ENCODE measurements at places on chromosomes 4 and X.

- no peak for DNase-seq
These were observed 172.4 kb downstream of the TLL1 start for GRCh38 chr4:166045457-166045856.

- DNase-seq = no peak
These were observed 20.8 kb downstream of the NAT8L start for GRCh38 chr4:2079926-2080325.

GRCh38 chr4:139764182-139764581 lies 98.6 kb downstream of the MGST2 start:
- no peak for DNase-seq

GRCh38 chr4:28469387-28469786 lies 1608.7 kb downstream of the STIM2 start:
- no peak for DNase-seq

DNA sequence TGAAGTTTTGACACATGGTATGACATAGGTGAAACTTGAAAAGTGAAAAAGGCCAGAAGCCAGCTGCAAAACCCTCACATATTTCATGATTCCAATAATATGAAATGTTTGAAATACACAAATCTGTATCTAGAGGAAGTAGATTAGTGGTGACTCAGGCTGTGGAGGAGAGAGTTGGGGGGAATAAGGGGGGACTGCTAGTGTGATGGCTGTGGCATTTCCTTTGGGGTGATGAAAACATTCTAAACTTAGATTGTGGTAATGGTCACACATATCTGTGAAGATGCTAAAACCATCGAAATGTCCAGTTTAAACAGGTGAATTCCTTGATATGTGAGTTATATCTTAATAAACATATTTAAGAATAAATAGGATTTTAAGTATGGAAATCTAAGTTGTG lies 343.5 kb upstream of the SFRP2 start:
- no peak for DNase-seq

DNA sequence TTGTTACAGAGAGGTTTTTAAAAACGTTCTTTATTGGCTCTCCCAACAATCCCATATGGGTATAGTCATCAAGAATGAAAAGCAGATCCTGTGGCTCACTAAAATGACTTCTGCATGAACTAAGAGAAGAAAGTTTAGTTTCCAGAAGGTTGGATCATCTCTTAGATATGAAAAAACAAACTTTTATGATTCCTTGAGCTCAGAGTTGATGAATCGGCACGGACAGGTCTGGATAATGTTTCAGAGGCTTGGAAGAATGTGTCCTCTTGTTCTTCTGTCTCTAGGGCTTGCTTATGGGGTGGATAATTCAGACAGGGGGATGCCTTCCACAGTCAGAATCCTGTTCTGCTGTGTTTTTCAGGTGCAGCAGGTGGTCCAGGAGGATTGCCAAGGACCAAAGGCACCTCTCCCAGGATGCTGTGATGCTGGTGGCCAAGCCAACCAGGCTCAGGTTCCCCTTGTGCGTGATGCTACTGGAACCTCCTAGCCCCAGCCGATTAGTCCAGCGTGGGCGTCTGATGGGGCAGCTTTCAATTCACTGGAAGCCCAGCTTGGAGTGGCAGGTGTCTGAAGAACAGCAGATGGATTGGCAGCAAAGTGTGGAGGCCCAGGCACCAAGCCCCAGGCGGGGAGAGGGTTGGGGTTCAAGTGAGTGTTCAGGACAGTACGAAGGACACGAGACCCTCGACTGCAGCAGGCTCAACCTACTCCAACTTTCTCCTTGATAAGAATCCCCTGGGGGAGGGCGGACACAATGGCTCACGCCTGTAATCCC lies 30.3 kb downstream of the CCKAR start:
- DNase-seq = no peak

DNA sequence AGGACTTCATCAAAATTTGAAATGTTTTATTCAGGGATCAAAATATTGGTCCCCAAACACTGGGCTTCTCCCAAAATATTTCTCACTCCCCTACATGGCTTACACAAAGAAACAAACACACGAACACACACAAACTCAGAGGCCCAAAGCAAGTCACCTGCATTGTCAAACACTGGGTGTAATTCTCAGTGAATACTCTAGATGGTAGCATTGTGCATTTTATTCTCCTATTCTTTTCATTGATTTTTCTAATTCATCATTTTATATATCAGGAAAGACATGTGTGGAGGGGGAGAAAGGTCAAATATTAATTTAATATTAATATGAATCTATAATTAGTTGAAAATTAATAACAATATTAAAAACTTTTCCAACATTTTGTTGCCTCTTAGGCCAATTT lies 72.3 kb upstream of the TNMD start:
- DNase-seq = no peak

- peak; percentile 24 for DNase-seq
These were observed 57.4 kb downstream of the TSC22D3 start for GRCh38 chrX:107718156-107718621.

DNA sequence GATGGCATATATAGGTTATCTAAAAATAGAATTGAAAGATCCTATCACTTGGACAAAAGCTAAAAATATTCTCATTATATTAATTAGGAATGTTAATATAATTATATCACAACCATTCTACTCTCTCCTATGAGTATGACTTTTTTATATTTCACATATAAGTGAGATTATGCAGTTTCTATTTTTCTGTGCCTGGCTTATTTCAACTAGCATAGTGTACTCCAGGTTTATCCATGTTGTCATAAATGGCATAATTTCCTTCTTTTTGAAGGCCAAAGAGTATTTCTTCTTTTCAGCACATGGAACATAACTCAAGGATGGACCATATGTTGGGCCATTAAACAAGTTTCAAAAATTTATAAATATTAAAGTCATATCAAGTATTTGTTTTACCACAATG lies 421.2 kb upstream of the CTSO start:
- no peak for DNase-seq

DNA sequence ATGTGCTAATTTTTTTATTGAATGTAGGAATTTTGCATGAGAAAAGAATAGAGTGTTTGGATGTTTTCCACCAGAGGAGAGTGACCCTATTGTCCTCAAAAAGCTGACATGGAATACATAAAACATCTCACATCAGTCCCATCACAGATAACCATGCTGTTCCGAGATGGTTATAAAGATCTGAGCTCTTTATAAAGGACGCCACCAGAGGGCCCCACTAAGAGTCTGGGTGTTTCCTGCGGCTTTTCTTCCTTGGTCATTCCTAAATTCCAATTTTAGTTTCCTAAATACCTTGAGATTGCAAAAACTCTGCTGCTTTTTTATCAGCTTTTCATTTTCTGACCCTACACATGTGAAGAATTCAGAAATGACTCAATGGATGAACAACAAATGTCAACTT lies 504.5 kb upstream of the FRG1 start:
- DNase-seq = no peak

GRCh38 chr4:1351854-1352566 lies 5.0 kb downstream of the UVSSA start:
- peak; percentile 3 for DNase-seq

- no peak for DNase-seq
These were observed 575 bp downstream of the TREX2 start for GRCh38 chrX:153445106-153445855.

GRCh38 chr4:100087743-100088142 lies 102.5 kb downstream of the DDIT4L start:
- no peak for DNase-seq

DNA sequence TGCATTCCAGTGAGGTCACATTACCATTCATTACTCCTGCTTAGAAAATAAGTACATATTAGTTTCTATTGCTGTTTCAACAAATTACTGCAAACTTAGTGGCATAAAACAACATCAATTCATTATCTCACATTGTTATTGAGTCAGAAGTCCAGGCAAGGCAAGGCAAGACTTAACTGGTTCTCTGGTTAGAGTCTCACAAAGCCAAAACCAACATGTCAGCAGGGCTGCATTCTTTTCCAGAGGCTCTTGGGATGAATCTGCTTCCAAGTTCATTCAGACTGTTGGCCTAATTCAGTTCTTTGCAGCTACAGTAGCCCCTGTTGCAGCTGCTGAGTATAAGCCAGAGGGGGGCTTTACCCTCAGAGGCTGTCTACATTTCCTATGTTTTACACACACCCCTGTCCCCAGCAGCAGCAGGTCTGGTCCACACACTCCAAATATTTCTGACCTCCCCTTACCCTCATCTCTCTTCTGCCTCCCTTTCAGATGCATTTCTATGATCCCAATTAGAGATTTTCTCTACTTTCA lies 892.1 kb upstream of the EPHA5 start:
- no peak for DNase-seq

- no peak for DNase-seq
These were observed 22.2 kb downstream of the CYBB start for GRCh38 chrX:37802028-37802427.

DNA sequence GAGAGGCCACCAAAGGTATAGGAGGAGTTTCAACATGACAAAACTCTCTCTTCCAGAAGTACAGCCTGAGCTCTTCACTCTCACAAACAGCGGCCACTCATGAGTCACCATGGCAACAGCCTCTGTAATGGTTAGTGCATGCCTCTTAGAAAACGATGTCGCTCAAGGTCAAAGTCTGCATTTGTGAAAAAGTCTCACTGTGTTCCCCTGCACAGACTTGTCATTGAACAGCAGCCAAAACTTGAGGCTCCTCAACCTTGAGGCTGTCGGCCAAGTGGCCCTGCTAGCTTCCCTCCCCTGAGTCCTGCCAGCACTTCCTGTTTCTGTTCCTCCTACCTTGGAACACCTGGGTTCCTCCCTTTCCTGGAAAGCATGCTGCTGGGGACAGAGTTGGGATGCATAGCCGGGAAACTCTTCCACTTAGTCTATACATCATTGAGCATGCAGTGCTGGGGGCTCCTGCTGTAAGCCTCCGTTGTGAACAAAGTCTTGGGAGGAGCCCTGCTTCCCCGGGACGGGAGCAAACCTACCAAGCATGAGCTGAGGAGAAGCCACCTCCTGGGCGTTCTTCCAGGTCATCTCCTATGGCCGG lies 66.6 kb downstream of the ING2 start:
- DNase-seq = peak; percentile 55

GRCh38 chr4:142353149-142353738 lies 492.9 kb downstream of the INPP4B start:
- no peak for DNase-seq

- DNase-seq = no peak
These were observed 137.1 kb downstream of the GASK1B start for GRCh38 chr4:158035662-158036195.

- no peak for DNase-seq
These were observed 7.3 kb downstream of the LIMCH1 start for GRCh38 chr4:41545238-41545637.

DNA sequence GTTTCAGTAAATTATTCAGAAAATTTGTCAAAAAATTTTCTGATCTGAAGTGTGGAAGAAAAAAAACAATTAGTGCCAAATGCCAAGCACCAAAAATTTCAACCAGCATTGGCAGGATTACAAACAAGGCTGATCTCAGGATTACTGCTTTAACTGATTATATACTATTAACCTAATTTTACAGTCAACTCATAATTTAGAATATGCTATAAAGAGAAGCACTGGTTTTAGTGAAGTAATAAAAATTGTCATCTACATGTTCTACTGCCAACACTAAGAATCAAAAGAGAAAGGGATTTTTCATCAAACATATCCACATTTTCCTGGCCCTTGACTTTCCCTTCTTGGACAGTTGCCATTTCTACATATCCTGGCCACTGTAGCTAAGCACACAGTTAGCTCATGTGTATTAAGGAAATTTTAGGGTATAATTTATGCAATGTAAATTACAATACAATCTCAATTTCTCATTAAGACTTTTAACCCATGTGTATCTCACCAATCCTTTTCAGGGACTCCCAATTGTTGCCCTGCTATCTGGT lies 33.8 kb downstream of the THOC2 start:
- DNase-seq = no peak

DNA sequence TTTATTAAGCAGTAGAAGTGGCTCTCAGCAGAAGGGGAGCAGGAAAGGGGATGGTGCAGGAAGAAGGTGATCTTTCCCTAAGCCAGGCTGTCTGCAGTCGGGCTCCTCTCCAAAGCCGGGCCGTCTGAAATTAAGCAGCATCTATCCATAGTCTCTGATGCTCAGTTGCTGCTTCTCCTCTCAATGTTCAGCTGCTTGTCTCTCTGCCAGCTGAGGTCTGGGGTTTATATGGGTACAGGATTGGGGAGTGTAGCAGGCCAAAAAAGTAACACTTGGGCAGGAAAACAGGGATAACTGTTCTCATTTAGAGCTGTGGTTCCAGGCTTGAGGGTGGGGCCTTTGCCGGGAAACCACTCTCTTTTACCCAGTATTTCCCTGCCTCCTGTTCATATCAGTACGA lies 39.2 kb upstream of the CCKAR start:
- DNase-seq = no peak

DNA sequence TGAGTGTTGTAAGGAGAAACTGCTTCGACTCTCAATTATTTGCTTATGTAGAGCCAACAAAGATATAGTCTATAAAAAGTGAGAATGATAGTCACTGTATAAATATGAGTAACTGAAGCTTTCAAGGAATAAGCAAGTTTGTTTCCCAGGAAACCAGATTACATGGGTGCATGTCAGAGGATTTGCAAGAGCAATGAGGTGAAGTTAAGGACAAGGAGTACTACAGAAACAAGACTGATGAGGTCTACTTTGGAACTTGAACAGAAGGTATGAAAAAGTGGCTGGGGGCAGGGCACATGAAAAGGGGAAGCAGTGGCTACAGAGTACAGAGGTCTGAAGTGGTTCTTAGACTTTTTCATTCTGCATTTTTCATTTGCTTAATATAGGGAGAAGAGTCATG lies 321.0 kb upstream of the CXXC4 start:
- DNase-seq = no peak

- DNase-seq = no peak
These were observed 34.3 kb upstream of the ANTXR2 start for GRCh38 chr4:80107374-80107773.

DNA sequence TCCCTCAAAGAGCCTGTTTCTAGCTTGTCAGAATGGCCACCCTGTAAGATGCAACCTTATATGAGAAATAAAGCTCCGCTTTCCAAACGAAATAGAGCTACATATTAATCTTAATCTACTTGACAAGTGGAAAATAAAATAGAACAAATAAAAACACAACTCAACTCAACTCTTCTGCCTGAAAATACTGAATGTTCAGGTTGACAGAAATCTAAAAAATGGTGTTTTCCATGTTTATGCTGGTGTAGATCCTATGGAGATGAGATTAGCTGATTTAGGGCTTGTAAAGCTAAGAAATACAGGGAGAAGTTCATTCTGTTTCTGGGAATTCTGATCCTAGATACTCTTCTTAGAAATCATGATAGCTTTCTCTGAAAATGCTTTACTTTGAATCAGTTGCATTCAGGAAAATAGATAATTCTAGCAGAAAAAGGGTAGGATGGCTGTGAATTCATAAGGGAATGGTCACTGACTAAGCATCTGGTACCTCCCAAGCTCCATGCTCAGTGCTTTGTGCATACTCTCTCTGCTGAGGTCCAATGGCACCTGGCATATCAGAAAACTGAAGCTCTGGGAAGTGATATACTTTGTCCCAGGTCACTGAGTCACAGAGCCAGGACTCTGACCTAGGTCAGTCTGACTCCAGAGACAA lies 89.2 kb upstream of the EXOC1L start:
- DNase-seq = no peak
